ENCODE measurements at places on chromosomes 6 and 20.

DNA sequence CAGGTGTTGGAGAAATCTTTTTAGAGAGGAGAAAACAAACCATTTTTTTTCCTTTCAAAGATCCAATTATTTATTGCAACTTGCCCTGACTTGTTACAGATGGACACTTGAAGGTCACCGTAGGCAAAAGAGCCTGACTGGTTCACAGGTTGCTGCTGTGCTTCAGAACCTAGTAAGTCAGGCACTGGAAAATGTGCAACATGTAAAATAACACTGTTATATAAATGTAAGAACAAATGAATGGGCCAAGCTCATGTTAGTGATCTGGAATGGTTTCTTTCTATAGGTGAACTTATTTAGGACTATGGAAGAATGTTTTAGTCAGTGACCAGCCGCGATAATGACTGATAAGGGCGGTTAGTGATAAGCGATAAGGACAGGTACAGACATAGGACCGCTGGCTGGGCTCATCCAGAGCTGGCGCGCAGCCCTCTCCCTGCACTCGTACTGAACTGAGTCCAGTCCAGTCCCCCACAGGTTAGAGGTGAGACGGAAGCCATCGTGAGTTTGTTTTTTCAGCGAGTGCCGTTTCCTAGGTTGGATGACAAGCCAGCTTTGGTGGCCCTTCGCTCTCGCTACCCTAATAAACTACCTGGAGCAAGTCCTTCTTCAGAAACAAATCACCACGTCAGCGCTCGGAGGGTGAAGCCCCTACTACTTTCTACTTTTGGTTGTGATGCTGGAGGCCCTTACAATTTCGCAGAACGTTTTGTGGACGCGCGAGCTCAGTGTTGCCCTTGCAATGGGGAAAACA, 94.4 kb upstream of the PRDM1 start:
- DNase-seq: no peak

DNA sequence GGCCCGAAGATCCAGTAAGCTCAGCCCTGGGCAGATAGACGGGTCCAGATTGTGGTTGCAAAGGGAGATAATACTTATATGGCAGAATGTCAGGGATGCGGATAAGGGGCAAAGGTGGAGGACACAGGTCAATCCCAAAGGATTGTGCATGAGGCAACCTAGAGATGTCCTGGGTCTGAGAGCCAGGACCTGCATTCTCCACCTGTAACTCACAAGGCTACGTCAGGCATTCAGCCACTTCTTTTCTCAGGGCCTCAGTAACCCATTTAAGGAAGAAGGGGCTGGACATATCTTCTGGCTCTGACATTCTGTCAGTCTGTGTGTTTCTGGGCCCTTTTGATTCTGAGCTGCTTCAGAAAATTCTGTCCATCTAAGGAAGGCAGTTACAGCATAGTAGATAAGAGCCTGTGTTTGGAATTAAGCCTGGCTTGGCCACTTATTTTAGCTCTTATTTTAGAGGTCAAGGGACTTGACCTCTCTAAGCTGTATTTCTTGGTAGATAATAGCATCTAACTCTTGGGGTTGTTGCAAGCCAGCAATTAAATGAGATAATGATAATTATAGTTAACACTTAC, 40.2 kb downstream of the CNBD2 start:
- DNase-seq: no peak

DNA sequence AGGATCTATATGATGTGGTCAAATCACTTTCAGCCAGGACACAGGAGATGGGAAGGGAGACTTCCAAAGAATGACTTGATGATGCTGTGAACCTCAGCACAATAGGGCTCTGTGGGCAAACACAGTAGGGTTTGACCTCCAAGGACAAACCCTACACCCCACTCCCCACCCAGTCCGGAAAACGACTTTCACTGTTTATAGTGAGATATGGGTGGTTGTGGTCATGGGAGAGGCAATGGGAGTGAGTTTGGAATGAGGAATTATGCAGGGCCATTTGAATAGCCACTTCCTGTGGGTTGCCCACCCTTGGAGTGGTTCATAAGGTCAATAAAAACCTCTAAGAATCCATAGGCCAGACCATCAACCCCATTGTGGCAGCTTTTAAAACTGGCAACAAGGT, 38.4 kb upstream of the PRND start:
- DNase-seq: no peak

GRCh38 chr6:166281104-166281503, 27.1 kb downstream of the PRR18 start:
- DNase-seq: no peak

- no peak for DNase-seq
Measured at GRCh38 chr6:98107801-98108200, 726.6 kb upstream of the POU3F2 start.

- DNase-seq: peak; percentile 78
Measured at GRCh38 chr6:44630125-44631028, 242.9 kb downstream of the CDC5L start.

- no peak for DNase-seq
Measured at GRCh38 chr6:29295623-29296022, 5.9 kb upstream of the OR14J1 start.

GRCh38 chr20:58716476-58717277, 24.1 kb downstream of the NPEPL1 start:
- DNase-seq: no peak

DNA sequence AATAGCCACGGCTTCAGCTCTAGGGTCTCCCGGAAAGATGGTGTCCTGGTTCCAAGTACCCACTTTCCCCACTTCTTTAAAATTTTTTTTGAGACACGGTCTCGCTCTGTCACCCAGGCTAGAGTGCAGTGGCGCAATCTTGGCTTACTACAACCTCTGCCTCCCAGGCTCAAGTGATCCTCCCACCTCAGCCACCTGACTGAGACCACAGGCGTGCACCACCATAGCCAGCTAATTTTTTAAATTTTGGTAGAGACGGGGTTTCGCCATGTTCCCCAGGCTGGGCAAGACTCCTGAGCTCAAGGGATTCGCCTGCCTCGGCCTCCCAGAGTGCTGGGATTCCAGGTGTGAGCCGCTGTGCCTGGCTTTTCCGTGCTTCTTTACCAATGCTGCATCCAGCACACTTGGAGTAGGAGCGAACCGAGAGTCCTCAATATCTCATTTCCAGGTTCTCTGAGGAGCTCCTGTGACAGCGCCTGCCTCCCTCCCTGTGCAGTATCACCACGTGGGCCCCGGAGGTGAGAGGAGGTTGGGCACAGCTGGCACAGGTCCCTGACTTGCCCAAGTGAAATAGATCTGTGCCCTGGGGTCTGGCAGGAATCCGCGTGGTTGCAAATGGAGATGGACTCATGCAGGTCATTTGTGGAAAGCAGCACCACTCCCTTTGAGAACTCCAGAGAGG, 37.3 kb downstream of the EZR start:
- no peak for DNase-seq

- DNase-seq: no peak
Measured at GRCh38 chr6:147717991-147718390, 209.5 kb downstream of the SAMD5 start.

DNA sequence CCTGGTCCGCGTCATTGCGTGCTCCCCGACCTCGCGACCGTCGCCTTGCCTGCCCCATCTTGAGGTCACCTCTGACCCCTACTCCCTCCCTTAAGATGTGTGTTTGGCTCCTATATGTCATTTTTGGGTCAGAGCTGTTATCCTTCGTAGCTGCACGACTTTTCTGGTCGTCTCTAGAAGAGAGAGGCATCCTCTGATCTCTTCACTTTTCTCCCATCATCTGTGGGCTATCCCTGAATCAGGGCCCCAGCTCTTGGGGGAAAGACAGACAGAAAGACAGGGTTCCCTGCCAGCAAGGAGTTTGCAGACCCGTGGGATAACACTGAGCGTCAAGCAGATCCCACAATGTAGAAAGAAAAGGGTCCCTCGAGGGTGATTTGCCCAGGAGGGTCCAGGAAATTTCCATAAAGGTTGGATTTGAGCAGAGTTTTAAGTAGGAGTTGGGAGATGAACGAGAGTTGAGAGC, 555 bp downstream of the FAM120B start:
- DNase-seq: no peak

All from fibroblast of lung (primary cell).